ENCODE measurements at places on chromosomes 4 and X.

DNA sequence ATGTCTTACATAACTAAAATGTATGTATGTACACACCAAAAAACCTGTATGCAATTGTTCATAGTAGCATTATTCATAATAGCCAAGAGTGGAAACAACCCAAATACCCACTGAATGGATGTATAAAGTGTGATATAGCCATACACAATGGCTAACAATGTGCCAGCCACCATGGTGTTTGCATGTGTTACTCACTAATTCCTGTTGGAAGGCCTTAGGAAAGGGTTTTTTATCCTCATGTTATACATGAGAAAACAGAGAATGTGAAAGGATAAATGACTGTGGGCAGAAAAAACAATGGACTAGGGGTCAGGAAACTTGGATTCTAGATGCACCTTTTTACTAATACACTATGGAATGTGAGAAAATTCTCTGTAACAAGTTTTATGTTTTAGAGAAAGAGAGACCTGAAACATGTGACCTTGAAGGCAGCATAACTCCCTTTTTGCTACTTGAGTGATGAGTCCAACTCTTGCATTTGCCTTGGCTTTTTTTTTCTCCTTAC lies 55.7 kb downstream of the TIGD2 start:
- DNase-seq: no peak

GRCh38 chr4:26782830-26783202 lies 77.8 kb upstream of the STIM2 start:
- DNase-seq: no peak

DNA sequence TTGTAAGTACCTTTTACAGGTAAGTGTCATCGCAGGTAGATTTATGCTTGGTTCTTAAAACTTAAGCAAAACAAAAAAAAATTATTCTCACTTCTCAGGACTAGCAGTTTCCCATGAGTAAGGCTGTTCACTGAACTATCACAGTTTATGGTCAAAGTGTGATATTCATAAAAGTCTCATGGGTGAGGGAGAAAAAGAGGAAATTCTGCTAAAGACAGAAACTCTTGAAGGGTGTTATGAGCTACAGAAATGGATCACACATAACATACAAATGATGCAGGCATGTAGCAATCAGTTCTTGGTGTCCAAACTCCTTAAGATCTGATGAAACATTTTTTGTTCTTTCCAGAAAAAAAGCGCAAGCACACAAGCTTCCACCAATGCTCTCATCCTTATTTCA lies 8.5 kb downstream of the RAB9A start:
- DNase-seq: no peak

GRCh38 chr4:1759170-1759817 lies 33.8 kb upstream of the FGFR3 start:
- DNase-seq: no peak

GRCh38 chr4:152936446-152937335 lies 568 bp downstream of the FHDC1 start:
- no peak for DNase-seq

- no peak for DNase-seq
These were observed 1165.8 kb upstream of the ADGRL3 start for GRCh38 chr4:60034361-60034760.

- no peak for DNase-seq
These were observed 37.7 kb downstream of the SOX3 start for GRCh38 chrX:140467211-140467610.

GRCh38 chr4:66465111-66465510 lies 794.8 kb upstream of the EPHA5 start:
- no peak for DNase-seq

GRCh38 chr4:2364654-2365053 lies 53.8 kb downstream of the ZFYVE28 start:
- DNase-seq: peak; percentile 70

GRCh38 chr4:153211986-153212728 lies 7.9 kb downstream of the TRIM2 start:
- no peak for DNase-seq

DNA sequence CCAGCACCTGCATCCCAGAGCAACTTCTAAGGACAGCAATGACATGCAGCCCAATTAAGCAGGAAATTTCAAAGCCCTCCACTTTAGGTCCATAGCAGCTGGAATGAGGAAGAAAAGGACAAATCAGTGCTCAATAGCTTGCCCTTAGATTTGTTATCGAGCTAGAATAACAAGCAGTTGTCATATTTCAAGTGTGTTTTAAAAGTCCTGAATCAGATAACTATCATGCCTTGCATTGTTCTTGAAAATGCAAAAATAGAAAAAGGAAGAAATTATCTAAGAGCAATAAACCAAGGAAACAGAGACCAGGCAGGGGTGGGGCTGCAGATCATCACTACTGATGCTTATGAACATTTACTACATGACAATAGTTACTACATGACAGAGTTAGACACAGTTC lies 43.9 kb upstream of the KLF3 start:
- no peak for DNase-seq

- DNase-seq: no peak
These were observed 1351.2 kb downstream of the STIM2 start for GRCh38 chr4:28211676-28212470.

DNA sequence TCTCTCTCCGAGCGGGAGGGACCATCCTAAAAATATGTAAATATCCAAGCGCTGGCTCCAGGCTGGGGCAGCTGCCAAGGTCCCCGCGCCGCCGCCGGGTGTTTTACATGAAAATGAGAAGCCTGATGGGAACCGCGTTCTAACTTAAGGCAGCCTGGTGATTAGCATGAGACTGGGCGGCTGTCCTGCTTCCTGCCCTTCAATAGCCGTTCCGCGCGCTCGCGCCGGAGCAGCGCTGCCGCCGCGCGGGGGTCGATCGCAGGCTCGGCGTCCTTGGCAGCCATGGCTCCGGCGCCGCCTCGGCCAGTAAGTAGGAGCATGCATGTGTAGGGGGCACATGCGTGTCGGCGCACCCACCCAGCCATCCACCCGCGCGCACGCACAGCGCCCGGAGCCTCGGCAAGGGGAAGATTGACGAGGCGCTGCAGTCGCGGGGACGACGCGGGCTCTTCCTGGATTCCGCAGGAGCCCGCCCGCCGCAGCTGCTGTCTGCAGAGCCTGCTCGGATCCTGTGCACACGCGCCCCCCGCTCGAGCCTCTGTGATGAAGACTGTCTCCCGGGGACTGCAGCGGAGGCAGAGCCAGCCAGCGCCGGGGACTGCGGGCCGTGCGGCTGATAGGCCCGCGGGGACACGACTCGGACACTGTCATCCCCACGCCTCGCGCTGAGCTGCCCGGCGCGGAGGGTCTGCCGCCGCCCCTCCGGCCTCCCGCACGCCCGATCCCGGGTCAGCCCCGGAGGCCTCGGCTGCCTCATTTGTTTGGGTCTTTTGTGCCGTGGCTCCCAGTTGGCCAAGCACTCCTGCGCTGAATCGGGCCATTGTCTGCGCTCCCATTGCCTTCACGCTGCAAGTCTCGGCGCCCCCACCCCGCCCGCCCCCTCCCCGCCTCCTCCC lies 734 bp downstream of the STOX2 start:
- no peak for DNase-seq
